Stimulated activated CD4-positive, alpha-beta T cell treated with anti-CD3 and anti-CD28 coated beads, TNF-alpha, amount 100 ng/mL, for 48 hours (primary cell): ENCODE measurements at places on chromosomes 5 and 9.
A peak's percentile ranks its signal among the peaks of the same experiment; 100 is the strongest.

GRCh38 chr9:127559247-127559680 is 52.8 kb upstream of the STXBP1 start:
- DNase-seq = no peak

- no peak for DNase-seq
These were observed 656.3 kb downstream of the PRELID2 start for GRCh38 chr5:145178641-145179523.

DNA sequence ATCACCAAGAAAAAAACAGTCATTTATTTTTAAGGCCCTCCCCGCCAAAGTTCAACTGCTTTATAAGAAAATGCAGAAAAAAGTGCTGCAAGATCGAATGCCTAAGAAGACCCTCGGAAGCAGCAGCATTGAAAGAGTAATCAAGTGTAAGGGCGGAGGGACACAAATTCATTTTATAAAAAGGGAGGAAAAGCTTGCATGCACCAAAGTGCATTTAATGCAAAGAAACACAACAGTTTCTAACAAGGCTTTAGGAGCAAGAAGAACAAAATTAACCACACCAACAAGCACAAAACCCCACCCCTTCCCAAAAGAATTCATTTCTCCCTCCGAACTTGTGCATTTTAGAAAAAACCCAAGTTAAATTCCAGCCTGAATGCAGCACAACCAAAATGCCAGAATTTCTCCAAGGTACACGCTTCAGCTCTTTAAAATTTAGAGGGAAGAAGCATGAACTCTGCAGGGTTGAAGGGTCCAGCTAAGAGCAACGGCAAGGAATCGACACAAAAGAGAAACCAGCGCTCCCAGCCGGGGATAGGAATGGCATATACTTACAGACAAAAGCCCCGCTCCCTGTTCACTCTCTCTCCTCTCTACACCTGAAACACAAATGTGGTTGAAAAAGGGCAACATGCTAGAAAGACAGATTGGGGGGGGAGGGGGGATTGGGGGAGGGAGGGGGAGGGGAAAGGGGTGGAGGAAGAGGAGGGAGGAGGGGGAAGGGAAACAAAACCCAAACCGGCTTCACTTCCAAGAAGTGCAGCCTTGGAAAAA is at the start of gene NREP:
Gene NREP, minus strand, starts transcription at position 614 of the 774 bp plus-strand sequence. CDS start 1,422 bp downstream, outside the sequence.
- no peak for DNase-seq

DNA sequence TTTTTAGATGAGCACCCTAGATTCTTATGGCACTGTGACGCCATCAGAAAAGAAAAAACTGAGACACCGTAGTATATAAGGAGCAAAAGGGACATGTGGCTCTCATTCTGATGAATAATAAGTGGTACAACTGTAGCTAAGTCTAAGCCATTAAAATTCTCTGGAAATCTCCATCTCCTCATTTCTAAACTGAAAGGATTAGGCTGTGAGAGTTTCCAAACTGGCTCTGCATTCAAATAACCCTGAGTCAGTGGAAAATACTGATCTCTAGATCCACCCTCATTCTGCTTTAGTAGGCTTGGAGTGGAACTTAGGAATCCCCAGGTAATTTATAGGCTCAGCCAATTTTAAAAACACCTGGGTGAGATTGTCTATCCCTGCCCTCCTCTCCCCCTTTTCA is 28.5 kb downstream of the PTAR1 start:
- DNase-seq = no peak

GRCh38 chr5:79774171-79774854 is 84.7 kb downstream of the CMYA5 start:
- no peak for DNase-seq

GRCh38 chr5:60277941-60278340 is 384.4 kb upstream of the PDE4D start:
- no peak for DNase-seq

DNA sequence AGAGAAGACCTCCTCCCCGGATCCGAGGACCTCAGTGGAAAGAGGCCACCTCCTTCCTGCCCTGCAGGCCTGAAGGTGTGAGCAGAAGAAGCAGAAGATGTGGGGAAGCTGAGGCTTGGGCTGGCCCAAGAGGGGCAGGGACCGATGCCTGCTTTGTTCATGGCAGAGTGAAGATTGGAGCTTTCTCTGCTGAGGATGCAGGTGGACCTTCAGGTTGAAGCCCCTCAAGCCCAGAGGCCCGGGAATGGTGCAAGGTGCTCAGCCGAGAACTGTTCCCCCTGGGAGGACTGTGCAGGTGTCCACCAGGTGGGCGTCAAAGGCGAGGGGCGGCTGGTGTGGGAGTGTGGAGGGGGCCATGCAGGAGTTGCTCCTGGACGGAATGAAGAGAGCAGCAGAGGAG is 277.9 kb upstream of the IRX2 start:
- DNase-seq = no peak

DNA sequence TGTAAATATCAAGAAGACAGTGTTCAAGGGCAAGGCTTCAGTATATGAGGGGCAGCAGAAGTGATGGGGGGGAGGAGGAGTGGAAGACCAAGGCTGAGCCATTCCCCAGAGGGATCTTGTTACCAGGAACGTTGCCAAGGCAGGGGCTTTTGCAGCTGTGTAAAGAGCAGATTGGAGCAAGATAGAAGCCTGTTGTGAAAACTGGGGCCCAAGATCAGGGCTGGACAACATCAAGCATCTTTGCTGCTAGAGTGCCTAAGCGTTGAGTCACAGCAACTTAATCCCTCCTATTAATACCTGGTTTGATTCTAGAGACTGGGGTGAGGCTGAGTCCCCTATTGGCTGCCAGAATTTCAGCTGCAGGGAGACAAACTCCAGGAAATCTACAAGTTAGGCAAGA is 18.4 kb upstream of the ERCC6L2 start:
- no peak for DNase-seq

DNA sequence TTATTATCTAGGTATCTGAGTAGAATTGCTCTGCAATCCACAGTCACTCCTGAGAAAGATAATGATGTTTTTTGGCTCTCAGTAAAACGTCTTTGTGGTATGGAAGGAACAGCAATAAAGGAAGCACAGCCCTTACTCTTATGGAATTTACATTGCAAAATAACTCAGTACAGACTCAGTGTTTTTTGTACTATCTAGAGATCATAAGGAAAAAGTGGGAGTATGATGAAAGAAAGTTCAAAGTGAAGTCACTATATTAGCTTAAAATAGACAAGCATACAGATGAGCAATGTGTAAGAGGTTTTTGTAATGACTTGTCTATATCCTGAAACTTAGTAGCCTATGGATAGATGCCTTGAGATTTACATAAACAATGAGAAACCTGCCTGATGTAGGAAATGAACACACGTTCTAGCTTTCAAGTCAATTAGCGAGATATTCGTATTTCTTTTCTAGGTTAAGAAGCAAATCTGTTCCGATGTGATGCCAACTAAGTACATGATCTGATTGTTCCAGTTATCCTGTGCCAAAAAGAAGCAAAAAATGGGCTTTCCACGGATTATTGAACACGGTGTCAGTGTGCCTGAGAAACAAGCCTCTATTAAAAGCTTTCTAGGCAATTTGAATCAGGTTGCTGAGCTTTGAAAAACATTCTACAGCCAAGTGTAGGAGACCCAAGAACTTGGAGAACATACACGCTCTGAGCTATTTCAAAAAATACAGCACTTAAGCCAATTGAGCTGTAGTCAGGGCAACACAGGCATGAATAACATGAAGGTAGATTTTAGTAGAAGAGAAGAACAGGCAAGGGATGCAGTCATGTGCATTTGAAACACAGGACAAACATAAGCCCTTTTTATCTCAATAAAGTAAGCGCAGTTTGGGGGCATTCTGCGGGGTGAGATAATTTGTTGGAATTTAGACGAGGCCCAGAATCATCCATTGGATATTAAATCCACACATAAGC is 86.3 kb upstream of the TAF11L2 start:
- DNase-seq = no peak

DNA sequence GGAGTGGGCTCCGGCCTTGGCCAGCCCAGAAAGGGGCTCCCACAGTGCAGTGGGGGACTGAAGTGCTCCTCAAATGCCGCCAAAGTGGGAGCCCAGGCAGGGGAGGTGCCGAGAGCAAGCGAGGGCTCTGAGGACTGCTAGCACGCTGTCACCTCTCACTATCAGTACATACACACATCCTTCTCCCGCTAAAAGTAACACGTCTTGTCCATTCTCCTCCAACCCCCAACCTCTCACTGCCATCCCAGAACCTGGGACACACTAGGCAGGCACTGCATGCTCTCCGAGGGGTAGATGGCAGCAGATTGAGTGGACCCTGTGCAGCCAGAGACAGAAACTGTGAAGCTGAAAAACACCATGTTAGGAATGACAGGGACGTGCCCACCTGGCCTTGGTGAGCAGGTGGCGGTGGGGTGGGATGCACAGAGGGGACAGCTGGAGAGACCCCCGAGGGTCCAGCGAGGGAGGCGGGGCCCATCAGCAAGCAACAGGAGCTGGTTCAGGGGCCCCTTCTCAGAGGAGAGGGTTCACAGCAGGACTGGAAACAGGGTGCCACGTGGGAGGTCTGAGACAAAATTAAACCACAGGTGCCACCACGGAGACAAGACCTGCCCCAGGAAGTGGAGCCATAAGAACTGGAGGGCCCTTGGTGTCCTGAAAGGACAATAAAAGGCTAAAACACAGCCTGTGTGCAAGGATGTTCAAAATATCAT is 16.9 kb downstream of the SEMA4D start:
- DNase-seq = no peak

- no peak for DNase-seq
These were observed 402 bp downstream of the BRD8 start for GRCh38 chr5:138177941-138178515.

GRCh38 chr5:13580058-13580457 is 364.4 kb downstream of the DNAH5 start:
- no peak for DNase-seq

GRCh38 chr5:138753794-138754698 is 821 bp downstream of the CTNNA1 start:
- DNase-seq = peak; percentile 60

GRCh38 chr9:116285320-116285719 is 131.7 kb downstream of the PAPPA start:
- DNase-seq = no peak

GRCh38 chr5:169114466-169115065 is 186.4 kb downstream of the SLIT3 start:
- no peak for DNase-seq

GRCh38 chr5:43073597-43074546 is 33.8 kb upstream of the ANXA2R start:
- DNase-seq = no peak

- DNase-seq = no peak
These were observed 79.9 kb upstream of the CPEB4 start for GRCh38 chr5:173808079-173808808.

- DNase-seq = no peak
These were observed 140.6 kb downstream of the LRRC70 start for GRCh38 chr5:62719061-62719720.

- no peak for DNase-seq
These were observed 235.9 kb upstream of the TYRP1 start for GRCh38 chr9:12457237-12457636.

DNA sequence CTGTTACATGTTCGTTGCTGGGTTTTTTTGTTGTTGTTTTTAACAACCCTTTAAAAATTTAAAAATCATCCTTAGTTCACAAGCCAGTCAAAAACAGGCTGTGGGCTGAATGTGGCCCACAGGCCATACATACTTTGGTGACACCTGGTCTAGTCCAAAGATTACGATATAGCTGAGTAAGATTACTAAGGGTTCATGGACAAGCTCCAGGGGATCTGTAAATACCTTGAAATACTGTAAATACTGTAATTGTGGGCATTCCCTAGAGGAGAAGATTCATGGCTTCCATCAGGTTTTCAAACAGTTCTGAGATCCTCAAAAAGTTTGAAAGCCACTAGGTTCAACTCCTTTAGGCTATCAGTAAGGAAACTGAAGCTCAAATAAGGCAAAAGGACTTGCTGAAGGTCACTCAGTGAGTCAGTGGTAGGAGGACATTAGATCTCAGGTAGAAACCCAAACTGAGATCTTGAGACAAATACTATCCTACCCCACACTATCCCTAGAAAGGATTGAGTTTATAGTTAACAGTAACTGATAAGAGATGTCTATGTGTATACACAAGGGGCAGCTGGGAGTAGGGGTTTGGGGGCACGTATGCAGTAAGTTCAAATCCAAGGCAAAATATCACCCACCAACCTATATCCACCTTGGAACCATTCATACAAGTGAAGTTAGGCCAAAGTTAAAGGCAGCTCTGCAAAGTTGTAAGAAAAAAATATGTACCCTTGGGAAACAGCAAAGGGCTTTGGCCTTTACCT is 17.8 kb downstream of the RAB14 start:
- DNase-seq = no peak

- DNase-seq = no peak
These were observed 4.1 kb downstream of the GALNT10 start for GRCh38 chr5:154194345-154195329.

- no peak for DNase-seq
These were observed 49.9 kb upstream of the TTC23L start for GRCh38 chr5:34789021-34789531.

- no peak for DNase-seq
These were observed 732 bp upstream of the SMIM15 start for GRCh38 chr5:61162832-61163567.

- DNase-seq = no peak
These were observed 2.8 kb downstream of the LCN6 start for GRCh38 chr9:136745389-136746154.

DNA sequence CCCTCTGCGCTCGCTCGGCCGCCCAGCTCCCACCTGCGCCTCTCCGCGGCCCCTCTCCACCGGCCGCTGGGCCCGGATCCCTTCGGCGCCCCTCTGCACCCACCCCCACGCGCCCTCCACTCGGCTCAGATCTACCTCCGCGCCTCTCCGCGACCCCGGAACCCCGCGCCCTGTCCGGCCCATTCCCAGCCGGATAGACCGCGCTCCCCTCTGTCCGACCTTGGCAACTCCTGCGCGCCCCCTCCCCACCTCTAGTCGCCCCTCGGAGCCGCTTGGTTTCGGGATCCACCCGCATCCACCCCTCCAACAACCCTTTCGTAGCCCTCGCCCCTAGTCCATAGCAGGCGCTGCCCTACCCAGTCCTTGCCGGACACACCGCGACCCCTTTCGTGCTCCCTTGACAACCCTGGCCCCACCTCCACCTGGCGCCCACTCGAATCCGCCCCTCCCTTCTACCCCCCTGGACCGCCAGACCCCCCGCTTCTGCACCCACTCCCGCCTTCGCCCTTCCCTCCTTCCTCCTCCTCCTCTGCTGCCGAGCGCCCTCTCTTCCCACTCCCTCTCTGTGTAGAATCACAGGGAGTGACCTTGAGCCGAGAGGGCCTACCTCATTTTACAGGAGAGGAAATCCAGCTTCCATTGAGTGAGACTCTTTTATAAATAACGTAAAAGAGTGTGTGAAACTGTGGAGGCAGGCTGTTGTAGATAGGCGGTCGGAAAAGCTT is 525 bp upstream of the AK3 start:
- no peak for DNase-seq

DNA sequence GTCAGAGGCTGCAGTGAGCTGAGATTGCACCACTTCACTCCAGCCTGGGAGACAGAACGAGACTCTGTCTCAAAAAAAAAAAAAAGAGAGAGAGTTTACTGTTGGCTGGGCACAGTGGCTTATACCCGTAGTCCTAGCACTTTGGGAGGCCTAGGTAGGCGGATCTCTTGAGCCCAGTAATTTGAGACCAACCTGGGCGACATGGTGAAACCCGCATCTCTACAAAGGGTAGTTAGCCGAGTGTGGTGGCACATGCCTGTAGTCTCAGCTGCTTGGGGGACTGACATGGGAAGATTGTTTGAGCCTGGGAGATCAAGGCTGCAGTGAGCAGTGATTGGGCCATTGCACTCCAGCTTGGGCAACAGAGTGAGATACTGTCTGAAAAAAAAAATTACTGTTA is 12.6 kb downstream of the HABP4 start:
- DNase-seq = no peak
